ENCODE measurements at places on chromosomes 6 and 20.
A peak's percentile ranks its signal among the peaks of the same experiment; 100 is the strongest.

DNA sequence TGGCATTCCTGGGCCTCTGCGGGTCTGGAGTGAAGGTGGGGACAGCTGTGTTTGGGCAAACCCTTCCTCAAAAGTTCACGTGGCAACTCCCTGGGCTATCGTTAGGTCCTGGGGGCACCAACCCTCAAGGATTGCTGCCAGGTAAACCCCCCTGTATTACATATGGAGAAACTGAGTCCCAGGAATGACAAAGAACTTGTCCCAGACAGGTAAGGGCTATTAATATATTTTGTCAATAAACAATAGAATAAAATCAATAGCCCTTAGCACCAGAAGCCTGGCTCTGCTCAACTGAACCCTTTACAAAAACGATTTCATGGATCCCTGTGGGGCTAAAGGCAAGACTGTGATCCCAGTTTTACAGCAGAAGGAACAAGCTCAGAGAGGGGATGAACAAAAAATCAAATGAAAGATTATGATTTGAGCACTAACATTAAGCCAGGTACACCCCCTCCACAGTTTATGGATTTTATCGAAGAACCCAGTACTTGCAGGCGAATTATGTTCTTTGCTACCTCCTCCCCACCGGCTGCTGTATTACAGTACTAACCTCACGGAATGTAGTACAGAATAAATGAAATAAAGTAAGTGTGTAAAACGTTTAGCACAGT is 2.7 kb downstream of the ID1 start:
- DNase-seq = peak; percentile 27

DNA sequence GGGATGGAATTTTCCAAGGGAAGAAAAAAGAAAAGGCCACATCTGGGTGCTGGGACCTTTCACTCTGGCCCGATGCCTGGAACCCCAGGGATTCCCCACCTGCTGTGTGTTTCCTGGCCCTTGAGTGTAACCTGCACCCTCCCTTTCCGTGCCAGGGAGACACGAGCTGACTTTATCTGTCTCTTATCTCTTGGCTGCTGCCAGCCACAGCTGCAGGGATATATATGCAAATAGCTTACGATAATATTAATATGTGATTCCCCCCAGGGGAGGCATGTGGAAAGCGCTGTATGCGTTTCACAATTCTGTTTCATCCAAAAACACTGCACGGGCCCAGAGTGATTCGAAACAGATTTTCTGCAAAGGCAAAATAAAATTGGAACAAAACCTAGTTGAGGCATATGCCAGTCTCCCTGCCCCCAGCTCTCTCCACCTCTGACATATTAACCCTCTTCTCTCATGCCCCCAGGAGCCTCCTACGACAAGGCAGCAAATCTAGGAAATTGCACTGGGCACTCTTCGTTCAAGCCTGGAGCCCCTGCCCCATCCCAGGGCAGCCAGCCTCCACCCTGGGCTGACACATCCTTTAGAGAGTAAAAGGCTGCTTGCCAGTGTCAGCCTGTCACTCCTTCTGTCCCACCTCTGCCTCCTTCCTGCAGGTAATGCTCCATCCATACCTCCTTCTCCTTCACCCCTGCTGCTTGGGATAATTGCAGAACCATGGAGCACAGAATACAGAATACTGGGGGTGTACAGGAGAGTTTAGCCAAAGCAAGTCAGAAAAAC is 1.3 kb downstream of the RIPOR3 start:
- no peak for DNase-seq

- DNase-seq = no peak
Observed at GRCh38 chr20:37977786-37978185, 55.5 kb downstream of the TTI1 start.

DNA sequence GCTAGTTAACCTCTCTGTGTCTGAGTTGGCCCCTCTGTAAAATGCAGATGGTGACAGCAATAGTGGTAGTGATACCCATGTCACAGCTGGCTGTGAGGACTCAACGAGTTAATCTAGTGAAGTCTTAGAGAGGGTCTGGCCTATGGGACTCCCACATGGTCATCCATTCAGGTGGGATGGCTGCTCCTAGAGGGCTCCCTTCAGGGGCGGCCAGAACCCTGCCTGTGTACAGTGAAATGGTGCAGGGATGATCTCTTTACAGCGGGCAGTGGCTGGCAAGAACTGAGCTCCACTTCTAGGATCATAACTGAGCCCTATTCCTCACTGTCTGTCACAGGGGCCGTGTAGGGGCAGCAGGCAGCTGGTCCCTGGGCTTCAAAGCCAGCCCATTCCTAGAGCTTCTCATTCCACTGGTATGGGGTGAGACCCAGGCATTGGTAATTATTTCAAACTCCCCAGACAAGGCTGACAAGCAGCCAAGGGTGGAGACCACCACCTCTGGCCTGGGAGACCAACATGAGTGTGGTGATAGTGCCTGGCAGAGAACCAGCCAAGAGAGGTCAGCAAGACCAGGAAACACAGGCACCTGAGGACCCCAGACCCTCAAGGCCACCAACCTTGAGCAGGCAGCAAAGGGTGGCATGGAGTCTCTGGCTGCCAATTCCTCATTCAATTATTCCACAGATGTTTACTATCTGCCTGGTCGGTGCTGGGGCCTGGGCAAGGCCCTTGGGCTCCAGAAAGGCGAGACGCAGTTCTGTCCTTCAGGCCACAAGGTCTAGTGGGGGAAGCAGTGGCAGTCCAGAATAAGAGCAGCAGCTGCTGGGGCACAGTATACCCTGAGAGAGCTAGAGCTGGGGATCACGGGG is 103.4 kb downstream of the MRPL14 start:
- no peak for DNase-seq

- DNase-seq = no peak
Observed at GRCh38 chr6:144469144-144469575, 184.0 kb downstream of the UTRN start.
